ENCODE measurements at places on chromosomes 12 and 14. TPM values are rescaled to one million over a fixed set of nuclear protein-coding genes. Genes with fewer than 3 reads are reported as not detected.

GRCh38 chr14:93959239-93960107 is 16.9 kb downstream of the ASB2 start:
- peak; percentile 96 for DNase-seq

GRCh38 chr14:55832122-55832911 is 252.3 kb downstream of the KTN1 start:
- DNase-seq, result no peak

GRCh38 chr12:45775964-45776363 is 46.5 kb downstream of the ARID2 start:
- DNase-seq, result no peak

DNA sequence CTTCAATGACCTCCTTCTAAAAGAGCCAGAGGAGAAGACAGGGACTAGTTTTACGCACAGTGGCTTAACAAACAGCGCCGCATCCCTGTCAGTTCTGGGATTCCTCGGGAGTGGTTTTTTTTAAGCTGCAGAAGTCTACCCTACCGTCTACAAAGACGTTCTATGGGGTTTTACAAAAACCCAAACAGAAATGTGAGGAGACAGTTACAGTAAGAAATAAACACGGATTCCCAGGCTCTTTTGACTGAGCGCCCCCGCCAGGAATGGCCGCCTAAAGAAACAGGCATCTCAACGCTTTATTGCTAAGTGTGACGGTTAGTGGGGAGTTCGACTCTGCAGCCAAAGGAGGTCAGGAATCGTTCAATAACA is 484 bp downstream of the ALKBH1 start:
- DNase-seq, result no peak

GRCh38 chr12:100356644-100357223 is at the start of gene SLC17A8:
SLC17A8 (plus strand) TSS chr12:100357074; CDS start chr12:100357392, 318 bp downstream.
- DNase-seq, result no peak

DNA sequence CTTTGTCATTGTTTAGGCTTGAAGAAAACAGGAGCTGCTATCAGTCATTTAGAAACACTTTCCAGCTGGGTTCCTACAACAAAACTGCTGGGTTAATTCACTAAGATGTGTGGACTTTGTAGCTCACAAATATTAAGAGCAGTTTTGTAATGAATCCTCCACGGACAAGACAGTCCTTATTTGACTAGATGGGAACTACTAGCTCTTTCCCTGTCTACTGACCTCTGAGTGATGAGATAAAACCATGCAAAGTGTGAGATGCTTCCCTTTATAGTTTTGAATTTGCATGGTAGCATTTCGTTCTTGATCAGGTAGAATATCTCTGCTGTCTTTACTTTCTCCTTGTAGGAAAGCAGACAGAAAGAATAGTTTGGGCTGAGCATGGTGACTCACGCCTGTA is 72.9 kb upstream of the STXBP6 start:
- DNase-seq, result no peak

The POLE2 gene
- total RNA-seq, result 1.5 TPM

- DNase-seq, result no peak
These were observed 386.4 kb downstream of the RGS6 start for GRCh38 chr14:72318648-72319047.

- no peak for DNase-seq
These were observed 108.6 kb upstream of the VRK1 start for GRCh38 chr14:96688629-96689028.

DNA sequence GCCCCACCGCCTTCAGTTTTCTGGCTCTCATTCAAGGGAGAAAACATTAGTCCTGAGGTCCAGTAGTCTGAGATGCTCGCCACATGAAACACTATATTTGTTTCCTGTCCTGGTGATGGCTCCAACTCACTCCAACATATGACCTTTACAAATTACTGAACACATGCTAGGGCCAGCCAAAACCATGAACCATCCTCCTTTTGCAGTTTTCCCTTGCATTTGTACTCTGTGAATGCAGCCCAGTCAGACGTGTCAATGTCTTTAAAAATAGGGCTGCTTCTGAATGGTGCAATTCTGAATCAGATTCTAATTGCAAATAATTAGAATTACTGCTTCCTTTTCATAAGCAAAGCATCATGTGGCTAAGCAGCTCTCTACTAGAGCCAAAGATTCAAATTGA is 36.0 kb downstream of the ADAMTS20 start:
- no peak for DNase-seq
